ENCODE measurements at places on chromosomes 1 and 21.

- DNase-seq, result no peak
These were observed 166.8 kb upstream of the HMCN1 start for GRCh38 chr1:185567440-185567839.

DNA sequence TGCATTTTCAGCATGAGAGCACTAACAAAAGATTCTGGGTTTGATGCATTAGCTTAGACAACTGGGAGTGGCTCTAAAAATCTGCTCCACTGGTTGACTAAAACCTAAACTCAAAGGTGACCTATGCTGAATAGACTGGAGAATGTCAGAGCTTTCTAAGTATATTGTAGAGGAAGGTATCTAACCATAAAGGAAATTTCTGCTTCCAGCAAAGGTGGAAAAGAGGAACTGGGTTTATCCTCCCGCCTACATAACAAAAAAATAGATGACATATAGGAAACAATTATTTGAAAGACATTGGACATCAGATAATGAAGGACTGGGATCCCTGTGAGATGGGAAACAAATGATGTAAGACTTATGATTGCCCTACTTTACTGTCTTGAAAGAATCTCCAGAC lies 35.8 kb upstream of the CR2 start:
- no peak for DNase-seq

DNA sequence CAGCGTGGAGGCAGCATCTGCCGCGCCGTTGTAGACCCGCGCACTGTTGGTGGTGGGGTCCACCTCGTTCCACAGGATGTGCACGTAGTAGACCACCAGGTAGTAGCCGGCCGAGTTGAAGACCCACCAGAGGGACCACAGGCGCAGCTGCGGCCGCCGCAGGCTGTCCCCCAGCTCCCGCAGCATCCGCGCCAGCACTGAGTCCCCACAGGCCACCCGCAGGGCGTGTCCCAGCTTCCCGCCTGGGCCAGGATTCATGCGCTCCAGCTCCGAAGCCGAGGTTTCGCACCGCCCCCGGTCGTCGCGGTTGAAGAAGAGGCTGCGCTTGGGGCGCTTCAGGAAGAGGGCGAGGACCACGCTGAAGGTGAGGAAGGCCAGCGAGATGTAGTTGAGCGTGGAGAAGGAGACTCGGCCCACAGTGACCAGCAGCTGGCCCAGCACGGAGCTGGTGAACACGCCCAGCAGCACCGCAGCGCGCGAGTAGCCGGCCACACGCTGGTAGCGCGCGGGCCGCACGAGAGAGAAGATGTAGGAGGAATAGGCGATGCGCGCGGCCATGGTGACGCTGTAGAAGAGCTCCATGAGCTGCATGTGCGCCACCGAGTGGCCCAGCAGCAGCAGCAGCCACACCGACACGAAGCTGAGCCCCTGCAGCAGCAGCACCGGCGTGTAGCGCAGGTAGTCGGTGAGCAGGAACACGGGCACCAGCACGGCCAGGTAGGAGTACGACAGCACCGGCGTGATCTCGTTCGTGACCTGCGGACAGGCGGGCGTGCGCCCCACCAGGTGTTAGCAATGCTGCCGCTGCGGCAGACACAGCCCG lies 10.6 kb downstream of the SLC19A1 start:
- DNase-seq, result no peak

DNA sequence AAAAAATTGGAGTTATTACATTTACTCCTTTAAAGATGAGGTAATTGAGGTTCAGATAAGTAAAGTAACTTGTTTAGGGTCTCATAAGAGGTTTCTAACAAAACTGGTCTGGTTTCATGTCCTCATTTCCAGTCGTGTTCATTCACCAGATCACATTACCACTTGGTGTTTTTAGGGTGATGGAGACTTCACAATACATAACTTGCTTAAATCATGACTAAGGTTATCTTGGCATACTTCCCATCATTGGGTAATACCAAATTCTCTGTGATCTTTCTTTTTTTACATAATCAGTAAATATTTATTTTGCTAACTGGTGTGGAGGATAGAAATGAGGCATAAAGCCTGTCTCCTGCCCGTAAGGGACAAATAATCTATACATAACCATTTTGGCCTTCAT lies 31.6 kb upstream of the RPTN start:
- DNase-seq, result no peak

DNA sequence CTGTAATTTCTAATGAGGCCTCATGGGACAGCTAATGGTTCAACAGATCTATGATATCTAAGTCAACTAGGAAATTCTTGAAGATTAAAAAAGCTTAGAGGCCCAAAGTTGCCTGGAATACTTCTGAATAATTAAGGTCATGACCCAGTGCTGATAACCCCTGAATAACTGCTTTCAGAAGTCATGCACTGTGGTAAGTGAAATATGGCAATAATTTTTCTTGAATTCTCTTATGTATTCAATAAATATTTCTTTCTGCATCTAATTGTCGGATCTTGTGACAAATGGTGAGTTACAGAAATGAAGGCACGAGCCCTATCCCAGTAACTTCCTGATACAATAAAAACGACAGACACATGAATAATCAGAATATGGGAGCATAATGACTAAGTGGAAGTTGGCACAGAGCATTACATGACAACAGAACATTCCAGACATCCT lies 219.3 kb upstream of the GREM2 start:
- DNase-seq, result no peak

DNA sequence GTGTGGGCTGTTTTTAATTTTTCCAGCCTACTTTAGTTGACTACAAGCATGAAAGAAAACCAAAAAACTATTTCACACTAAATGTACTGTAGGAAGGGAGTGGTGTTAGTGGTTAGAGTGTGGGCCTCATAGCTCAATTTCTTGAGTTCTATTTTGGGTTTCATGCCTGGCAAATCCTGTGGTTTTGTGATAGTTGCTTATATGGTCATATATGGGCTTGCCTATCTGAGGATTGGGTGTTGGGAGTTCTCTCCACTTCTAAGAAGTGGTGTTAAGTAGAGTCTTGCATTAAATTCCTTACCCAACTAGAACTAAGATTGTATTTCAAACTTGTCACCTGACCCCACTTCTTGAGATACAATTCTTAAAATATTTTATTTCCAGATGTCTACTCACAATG lies 37.8 kb upstream of the COL11A1 start:
- no peak for DNase-seq
